Muscle of leg (tissue), 16 donors: ENCODE measurements at places on chromosomes 7 and 10. TPM values are rescaled to one million over a fixed set of nuclear protein-coding genes. Genes with fewer than 3 reads are reported as not detected.

DNA sequence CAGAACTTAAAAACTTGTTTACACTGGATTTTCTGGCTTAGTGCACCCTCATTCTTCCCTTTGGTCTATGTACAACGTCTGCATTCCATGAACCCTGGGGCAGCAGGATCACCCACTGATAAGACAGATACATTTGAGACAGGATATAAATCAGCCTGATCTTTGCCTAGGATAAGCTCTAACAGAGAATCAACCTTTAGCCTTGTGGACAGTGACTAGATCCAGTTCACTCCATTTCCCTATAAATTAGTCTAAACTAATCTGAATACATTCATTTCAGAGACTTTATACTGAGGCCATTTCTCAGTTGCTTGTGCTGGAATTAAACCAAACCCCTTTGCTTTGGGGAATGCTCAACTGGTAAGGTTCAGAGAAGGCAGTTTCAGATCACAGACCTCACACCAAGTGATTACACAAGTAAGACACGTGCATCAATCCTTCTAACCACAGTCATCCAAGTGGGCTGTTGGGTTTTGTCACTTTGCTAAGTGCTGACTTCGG, 639.8 kb upstream of the FZD8 start:
- no peaks in the 10 kb centered on the region for H3K36me3 ChIP-seq
- H3K4me1 ChIP-seq, result peaks cover 6% of the 10 kb centered on the region
- DNase-seq, result no peak
- no peaks in the 10 kb centered on the region for H3K27me3 ChIP-seq

Gene ZNF746
- total RNA-seq, result 7.4 TPM

- H3K4me3 ChIP-seq, result no peak overlapping the region
- peaks cover 33% of the 10 kb centered on the region for H3K4me1 ChIP-seq
- H3K27ac ChIP-seq, result no peak overlapping the region
- H3K27me3 ChIP-seq, result peaks cover 13% of the 10 kb centered on the region
- peak; percentile 82 for DNase-seq
Measured at GRCh38 chr7:151051108-151051507, 2.8 kb downstream of the ASIC3 start.

DNA sequence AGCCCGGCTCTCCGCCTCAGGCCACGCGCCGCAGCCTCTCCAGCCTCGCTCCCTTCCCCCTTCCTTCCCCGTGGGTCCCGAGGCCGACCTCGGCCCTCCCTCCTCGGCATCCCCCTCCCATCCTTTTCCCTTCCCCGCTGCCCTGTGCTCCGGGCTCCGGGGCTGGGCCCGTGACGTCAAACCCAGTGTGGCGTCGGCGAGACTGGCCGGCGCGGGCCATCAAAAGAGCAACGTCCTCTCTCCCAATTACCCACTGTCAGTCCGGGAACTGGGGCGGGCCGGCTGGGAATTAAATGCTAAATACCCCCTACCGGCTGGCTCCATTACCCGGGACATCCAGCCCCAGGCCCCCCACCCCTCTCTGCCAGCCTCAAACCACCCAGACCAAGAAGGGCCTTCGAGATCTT, 2.6 kb upstream of the GATA3 start:
- H3K36me3 ChIP-seq, result no peaks in the 10 kb centered on the region
- no peak for DNase-seq

Gene GDF2
- not detected for total RNA-seq

DNA sequence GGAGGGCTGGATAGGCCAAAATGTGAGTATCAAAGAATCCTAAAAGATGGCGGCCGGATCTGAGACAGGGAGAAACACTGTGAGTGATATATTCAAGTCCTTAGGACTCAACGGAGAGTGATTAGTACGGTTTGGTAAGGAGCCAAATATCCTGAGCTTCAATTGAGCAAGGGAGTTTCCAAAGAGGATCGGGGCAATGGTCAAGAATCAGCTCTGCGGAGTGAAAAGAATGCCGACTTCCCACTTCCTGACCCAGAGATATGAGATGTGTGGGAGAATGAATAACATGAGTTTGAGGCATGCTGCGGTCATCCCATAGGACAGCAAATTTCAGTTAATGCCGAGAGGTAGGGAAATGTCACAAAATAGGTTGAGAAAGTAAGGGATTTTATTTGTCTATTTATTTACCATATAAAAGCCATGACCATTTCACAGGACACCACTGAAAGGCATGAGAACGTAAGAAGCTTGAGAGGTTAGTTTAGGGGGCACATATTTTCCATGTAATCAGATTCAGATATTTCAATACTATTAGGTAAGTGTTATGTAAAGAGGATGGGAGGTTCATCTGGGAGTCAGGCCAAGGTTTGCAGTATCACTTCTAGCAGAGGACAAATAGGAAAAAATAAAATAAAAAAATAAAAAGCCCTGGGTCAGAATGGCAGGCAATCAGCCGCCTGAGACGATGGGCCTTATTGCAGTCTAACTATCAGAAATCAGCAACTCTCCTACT, 165.6 kb downstream of the HGF start:
- no peaks in the 10 kb centered on the region for H3K27me3 ChIP-seq
- no peaks in the 10 kb centered on the region for H3K4me1 ChIP-seq
- no peak overlapping the region for H3K27ac ChIP-seq
- H3K36me3 ChIP-seq, result no peaks in the 10 kb centered on the region
- no peak overlapping the region for H3K4me3 ChIP-seq
- no peak for DNase-seq

Gene SYT15
- 1.1 TPM for total RNA-seq

DNA sequence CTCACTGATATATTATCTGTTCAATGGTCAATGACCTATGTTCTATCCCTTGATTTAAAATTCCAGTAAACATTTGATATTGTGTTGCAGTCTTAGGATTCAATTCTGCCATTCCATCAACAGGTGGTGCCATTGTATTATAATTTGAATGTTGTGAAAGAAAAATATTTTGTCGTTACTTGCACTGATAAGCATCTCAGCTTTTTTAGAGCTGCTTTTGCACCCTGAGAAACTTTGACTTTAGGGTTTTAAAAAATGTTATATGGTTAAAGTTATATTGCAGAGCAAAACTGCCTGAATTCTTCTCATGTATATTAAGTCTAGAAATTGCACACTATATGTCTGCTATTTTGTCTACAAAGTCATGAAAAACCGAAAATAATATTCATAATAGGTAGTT, 18.8 kb upstream of the MINDY3 start:
- H3K27me3 ChIP-seq, result peaks cover 3% of the 10 kb centered on the region
- H3K36me3 ChIP-seq, result no peaks in the 10 kb centered on the region
- peak; percentile 39 for DNase-seq
- no peak overlapping the region for H3K27ac ChIP-seq
- no peak overlapping the region for H3K4me3 ChIP-seq
- no peaks in the 10 kb centered on the region for H3K4me1 ChIP-seq

- H3K27ac ChIP-seq, result no peak overlapping the region
- peaks cover 9% of the 10 kb centered on the region for H3K4me1 ChIP-seq
- DNase-seq, result no peak
- no peaks in the 10 kb centered on the region for H3K27me3 ChIP-seq
- no peaks in the 10 kb centered on the region for H3K36me3 ChIP-seq
Measured at GRCh38 chr7:721619-722248, 4.8 kb upstream of the DNAAF5 start.

Gene ARF5
- total RNA-seq, result 113 TPM

DNA sequence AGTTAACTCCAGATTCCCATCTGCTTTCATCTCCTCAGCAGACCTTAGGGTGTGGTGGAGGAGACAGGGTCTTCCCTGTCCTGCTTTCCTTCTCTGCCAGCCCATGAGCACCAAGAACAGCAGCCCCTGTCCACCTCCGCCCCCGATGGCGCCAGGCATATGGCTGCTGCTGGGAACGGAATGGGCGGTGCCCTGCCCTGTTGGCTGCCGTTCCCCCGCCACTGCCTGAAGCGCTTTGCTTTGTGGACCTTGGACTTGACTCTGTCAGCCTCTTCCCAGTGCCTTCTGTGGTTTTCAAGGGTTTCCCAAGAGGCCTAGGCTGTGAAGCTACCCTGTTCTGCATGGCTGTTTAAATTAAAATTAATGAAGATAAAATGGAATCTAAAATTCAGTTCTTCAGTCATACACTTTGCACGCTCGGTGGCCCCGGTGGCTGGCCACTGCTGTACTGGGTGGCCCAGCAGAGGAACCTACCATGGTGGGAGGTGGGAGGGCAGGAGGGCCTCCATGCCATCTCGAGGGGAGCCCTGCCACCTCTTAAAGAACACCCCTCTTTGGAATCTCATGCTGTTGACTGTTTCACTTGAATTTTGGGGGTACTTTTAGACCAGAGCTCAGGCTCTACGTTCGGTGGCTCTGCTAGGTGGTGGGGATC, 78.7 kb downstream of the NKX6-2 start:
- H3K4me3 ChIP-seq, result no peak overlapping the region
- no peak for DNase-seq

GRCh38 chr7:11193131-11193867, 219.6 kb downstream of the PHF14 start:
- peak overlapping the region; percentile 26 for H3K4me3 ChIP-seq
- H3K27me3 ChIP-seq, result no peaks in the 10 kb centered on the region
- H3K27ac ChIP-seq, result no peak overlapping the region
- H3K4me1 ChIP-seq, result peaks cover 10% of the 10 kb centered on the region

Gene DPYSL4
- total RNA-seq, result 1.3 TPM

Gene LRRC4
- 2.0 TPM for total RNA-seq

Gene LBX1
- total RNA-seq, result 3.3 TPM

- DNase-seq, result no peak
- no peaks in the 10 kb centered on the region for H3K27me3 ChIP-seq
- no peak overlapping the region for H3K27ac ChIP-seq
Measured at GRCh38 chr10:11578802-11579255, 32.6 kb downstream of the USP6NL start.

DNA sequence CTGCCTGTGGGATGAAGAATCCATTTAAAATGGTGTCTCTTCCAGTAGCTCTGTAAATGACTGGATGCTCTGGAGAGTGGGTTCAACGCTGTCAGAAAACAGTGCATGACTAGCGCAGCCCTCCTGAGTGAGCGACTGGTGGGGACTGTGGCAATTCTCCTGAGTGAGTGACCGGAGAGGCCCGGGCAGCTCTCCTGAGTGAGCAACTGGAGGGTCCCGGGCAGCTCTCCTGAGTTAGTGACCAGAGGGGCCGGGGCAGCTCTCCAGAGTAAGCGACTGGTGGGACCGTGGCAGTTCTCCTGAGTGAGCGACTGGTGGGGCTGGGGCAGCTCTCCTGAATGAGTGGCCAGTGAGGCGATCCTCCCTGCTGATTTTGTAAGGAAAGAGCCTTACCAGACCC, 85.5 kb downstream of the WDR37 start:
- H3K27me3 ChIP-seq, result no peaks in the 10 kb centered on the region
- H3K4me1 ChIP-seq, result no peaks in the 10 kb centered on the region
- no peak for DNase-seq
- H3K4me3 ChIP-seq, result no peak overlapping the region
- no peaks in the 10 kb centered on the region for H3K36me3 ChIP-seq
- H3K27ac ChIP-seq, result no peak overlapping the region

Gene SRGN
- total RNA-seq, result 22.1 TPM

GRCh38 chr10:27150261-27150660, 3.9 kb downstream of the YME1L1 start:
- no peak for DNase-seq
- peaks cover 3% of the 10 kb centered on the region for H3K4me1 ChIP-seq
- H3K4me3 ChIP-seq, result no peak overlapping the region
- no peak overlapping the region for H3K27ac ChIP-seq
- H3K36me3 ChIP-seq, result peaks cover 24% of the 10 kb centered on the region
